ENCODE measurements at places on chromosomes 13 and 19.

GRCh38 chr13:79231887-79232286 is 174.2 kb downstream of the RBM26 start:
- DNase-seq, result no peak

DNA sequence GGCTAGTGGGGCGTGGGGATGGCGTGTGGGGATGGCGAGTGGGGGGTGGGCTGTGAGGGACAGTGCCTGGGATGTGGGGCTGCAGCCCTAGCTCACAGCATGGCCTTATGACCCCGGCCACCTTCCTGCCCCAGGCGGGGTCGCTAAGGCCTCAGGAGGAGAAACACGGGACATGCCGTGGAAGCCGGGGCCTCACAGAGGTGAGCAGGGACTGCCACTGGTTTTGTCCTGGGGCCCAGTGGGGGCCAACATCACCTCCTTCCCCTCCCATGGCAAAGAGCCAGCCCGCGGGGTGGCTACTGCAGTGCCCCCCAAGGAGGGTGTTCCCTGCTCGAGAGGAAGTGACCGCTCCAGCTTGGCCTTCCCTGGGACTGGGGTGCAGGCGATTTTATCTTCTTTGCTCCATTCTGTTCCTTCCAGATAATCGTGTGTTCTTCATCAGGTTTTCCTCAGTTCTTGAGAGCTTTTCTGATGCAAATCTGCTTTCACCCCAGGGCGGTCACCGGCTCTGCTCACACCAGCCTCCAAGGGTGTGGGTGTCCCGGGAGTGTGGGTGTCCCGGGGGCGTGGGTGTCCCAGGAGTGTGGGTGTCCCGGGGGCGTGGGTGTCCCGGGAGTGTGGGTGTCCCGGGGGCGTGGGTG is 1.2 kb downstream of the F7 start:
- no peak for DNase-seq

- DNase-seq, result no peak
Measured at GRCh38 chr19:13102666-13103580, at the start of gene LYL1. TSS of gene LYL1 (minus strand) at chr19:13102858. CDS start at chr19:13101171, 1,687 bp downstream.

GRCh38 chr19:48953990-48954594 is 583 bp upstream of the BAX start:
- DNase-seq, result no peak

- no peak for DNase-seq
Measured at GRCh38 chr19:33616346-33616745, 5.4 kb upstream of the CHST8 start.

DNA sequence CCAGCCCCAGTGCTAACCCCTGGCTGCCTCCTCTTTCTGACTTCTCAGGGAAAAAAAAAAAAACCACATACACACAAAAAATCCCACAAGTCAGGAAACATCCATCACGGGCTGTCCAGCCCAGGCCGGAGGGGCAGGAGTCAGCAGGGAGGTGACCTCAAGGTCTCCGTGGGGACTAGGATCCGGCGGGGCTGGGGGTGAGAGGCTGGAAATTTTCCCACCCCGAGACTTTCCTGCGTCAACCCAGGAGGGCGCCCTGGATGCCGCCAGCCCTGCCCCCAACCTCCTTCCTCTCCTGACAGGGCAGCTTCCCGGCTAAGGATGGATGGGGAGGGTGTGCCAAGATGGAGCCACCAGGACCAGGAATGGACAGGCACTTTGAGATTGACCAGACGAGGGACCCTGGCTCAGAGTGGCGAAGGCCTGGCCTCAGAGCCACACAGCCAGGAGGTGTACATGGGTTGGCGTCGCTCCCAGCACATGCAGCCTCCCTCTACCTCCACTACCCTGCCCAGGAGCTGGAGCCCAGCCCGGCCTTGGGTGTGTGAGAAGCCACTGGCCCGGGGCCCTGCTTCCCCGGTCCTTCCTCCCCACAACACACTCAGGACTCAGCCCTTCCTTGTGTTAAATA is 33.3 kb downstream of the BLOC1S3 start:
- DNase-seq, result no peak

DNA sequence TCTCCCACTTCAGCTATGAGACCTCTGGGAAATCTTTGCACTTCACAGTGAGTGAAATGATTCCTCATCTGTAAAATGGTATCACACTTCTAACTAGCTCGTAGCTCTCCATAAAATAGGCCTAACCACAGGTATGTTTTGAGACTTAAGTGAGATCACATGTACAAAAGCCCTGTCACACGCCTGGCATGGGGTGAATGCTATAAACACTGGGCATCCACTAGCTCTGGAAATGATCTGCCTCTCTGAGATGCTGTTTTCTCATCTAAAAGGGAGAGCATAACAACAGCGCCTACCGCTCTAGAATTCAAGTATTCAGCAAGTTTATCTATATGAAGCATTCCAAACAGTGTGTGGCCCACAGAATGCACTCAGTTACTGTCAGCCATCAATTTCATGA is 2.2 kb downstream of the AKT2 start:
- DNase-seq, result no peak

DNA sequence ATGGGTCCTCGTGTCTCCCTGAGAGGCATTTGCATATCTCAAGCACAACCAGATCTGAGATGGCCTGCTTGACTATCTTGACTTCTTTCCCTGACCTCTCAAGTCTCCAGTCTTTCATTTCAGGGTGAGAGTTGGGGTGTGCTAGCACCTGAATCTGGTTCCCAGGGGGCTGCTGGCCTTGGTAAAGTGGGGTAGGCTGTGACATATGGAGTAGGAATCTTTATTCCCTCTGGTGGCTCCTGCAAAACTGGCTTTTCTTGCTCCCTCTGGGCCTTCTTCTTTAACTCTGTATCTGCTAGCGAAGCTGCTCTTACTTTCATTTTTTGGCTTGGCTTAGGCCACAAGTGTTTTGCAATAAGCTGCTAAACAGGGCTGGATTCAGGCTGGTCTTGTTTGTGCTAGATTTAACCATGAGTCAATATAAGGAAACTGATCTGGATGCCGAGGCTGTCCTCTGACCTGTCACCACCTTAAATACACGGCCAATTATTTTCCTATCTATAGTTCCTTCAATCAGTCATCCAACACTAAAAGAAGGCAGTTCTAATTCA is 42.3 kb downstream of the ZNF493 start:
- no peak for DNase-seq

GRCh38 chr13:110343241-110343865 is 36.3 kb downstream of the COL4A2 start:
- no peak for DNase-seq

DNA sequence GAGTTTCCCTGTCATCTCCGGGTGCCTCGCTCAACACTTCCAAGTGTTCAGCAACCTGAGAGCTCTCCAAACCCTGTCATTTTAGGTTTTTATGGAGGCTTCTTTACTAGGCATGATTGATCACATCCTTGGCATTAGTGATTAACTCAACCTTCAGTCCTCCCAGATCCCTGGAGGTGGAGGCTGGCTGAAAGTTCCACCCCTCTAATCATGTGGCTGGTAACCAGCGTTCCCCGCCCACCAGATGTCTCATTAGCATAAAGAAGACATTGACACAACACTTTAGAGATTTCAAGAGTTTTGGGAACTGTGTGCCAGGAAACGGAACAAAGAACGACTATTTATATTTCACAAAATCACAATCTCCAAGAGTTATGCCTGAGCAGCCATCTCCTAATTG is 71.1 kb upstream of the RGCC start:
- DNase-seq, result no peak

- no peak for DNase-seq
Measured at GRCh38 chr19:49441210-49441959, at the start of gene SLC17A7. TSS of gene SLC17A7 (minus strand) at chr19:49441527. CDS start at chr19:49441379, 148 bp downstream.

DNA sequence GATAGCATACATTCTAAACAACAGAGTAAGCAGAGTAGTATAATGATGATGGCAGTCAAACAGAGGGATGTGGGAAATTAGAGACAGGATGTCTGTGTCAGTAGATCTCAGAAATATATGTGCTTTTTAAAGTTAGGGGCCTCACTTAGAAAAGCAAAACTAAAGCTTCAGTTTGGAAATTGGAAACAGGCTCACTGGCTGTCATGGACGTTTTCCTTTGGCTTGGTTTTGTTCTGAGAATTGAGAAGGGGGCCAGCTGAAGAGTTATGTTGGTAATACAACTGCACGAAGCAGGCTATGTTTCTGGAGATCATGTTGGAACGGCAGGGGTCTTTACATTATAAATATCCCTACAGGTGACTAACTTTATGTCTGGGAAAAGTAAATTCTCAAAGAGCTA is 261.3 kb downstream of the LMO7 start:
- no peak for DNase-seq

DNA sequence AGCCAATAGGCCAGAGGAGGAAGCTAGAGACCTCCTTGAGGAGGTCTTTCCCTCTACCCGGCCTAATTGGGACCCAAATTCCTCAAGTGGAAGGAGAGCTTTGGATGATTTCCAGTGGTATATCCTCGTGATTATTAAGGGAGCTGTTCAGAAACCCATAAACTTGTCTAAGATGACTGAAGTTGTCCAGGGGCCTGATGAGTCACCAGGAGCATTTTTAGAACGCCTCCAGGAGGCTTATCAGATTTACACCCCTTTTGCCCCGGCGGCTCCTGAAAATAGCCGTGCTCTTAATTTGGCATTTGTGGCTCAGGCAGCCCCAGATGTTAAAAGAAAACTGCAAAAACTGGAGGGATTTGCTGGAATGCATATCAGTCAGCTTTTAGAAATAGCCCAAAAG is 198.1 kb downstream of the ZNF486 start:
- DNase-seq, result no peak

GRCh38 chr19:15250640-15250993 is 18.4 kb upstream of the EPHX3 start:
- no peak for DNase-seq

DNA sequence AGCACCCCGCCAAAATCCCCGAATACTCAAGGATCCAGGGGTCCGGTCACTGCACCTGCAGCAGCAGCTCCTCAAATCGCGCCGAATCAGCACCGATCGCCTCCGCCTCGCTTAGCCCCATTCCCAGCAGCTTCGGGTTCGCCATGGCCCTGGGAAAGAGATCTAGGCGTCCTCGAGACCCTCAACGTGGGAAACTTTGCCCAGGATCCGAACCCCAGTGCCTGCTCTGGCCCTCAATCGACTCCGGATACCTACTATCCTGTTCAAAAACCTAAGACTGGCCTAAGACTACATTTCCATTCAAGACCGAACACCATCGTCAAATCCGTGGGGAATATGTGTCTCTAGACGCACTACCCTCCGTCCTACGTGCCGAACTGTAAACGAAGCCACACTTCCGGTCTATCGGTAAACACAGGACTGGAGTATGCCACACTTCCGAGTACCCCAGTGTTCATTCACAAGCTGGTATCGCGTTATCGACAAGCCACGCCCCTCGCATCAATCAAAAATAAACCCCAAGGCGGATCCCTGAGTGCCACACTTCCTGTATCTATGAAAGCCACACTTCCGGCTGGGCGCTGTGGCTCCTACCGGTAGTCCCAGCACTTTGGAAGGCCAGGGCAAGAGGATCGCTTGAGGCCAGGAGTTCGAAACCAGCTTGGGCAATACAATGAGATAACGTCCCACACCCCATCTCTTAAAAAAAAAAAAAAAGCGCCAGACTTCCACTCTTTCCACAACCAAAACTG is at the start of gene PIH1D1:
PIH1D1 (minus strand) TSS at position 385 of the 752 bp plus-strand sequence; CDS start at position 145, 240 bp downstream.
- peak; percentile 98 for DNase-seq

DNA sequence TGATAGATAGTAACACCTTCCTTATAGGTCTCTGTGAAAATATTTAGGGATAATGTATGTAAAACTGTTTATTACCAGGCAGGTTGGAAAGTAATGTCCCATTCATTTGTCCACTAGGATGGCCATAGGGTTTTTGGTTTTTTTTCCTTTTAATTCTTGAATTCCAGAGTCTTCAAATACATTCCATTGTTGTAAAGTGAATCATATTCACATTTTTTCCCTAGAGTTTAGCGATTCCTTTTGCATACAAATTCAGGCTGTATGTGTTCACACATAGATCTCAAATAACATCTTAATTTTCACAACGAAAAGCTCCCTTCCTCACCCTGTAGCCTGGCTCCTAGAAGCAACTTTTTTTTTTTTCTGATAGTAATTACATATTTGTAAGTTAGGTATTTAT is 1.8 kb upstream of the ZNF557 start:
- no peak for DNase-seq

GRCh38 chr13:50898338-50898737 is 11.3 kb upstream of the RNASEH2B start:
- no peak for DNase-seq

GRCh38 chr19:40948580-40949299 is 42.3 kb upstream of the CYP2B6 start:
- no peak for DNase-seq

GRCh38 chr13:110978390-110978789 is 63.5 kb upstream of the ANKRD10 start:
- DNase-seq, result no peak

- no peak for DNase-seq
Measured at GRCh38 chr19:53531457-53531856, 6.5 kb upstream of the ZNF331 start.

- DNase-seq, result no peak
Measured at GRCh38 chr19:33024398-33024797, 40.3 kb downstream of the RHPN2 start.

DNA sequence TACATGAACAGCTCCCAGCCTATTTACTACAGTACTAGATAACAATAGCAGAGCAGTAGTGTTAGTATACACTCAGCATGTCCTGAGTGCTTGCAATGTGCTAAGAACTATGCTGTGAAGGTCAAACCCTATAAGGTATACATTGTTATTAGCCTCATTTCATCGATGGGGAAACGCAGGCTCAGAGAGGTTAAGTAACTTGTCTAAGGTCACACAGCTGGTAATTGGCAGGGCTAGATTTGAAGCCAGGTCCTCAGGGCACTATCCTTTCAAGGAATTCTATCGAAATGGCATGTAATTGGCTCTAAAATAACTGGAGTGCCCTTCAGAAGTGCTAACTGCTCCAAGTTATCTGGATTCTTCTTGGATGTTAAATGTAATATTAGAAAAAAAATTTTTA is 295.6 kb downstream of the ZNF536 start:
- DNase-seq, result no peak

DNA sequence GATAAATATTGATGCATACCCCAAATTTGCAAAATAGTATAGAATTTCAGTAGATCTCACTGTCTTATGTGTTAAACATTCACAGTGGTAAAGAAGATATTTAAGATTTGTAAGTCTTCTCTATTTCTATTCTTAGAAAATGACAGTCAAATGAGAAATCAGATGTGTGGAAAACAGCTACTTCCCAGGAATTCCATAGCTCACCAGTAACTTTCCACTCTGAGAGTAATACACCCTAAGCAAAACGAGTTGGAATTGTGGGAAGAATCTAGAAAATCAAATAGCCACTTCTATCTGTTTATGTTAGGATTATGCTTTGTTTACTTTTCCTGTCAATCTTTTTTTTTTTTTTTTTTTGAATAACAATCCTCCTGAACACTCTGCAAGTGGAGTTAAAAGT is 69.1 kb downstream of the FLT1 start:
- DNase-seq, result no peak

GRCh38 chr19:42325896-42326771 is 699 bp downstream of the MEGF8 start:
- peak; percentile 28 for DNase-seq

GRCh38 chr13:83515268-83516015 is 366.8 kb downstream of the SLITRK1 start:
- no peak for DNase-seq

GRCh38 chr13:41802684-41803444 is 158.0 kb downstream of the VWA8 start:
- DNase-seq, result no peak

Data from NCI-H510A treated with DMSO at 0.1 percent for 48 hours (cell line).